ENCODE measurements at places on chromosomes 5 and 9.

DNA sequence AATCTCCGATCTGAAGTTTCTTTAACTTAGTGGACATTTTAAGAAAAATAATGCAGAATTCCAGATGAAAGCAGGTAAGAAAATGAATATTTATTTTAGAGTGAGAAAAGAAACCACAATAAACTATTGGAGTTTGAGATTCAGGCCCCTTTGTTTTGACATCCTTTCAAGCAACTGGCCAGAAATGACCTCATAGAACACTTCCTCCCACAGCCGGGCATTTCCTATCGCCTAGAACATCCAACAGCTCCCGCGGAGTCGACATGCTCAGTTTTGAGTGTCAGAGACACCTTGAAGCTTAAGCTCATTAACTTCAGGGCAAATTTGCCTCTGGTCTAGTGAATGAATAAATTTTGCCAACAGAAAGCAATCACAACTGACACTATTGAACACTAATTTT lies 369.2 kb downstream of the TLE4 start:
- no peak for DNase-seq

- no peak for DNase-seq
Measured at GRCh38 chr5:102867992-102868662, 113.0 kb downstream of the PAM start.

GRCh38 chr9:27337833-27338526 lies 41.0 kb upstream of the EQTN start:
- DNase-seq = no peak

- DNase-seq = no peak
Measured at GRCh38 chr5:153520952-153521351, 30.5 kb downstream of the GRIA1 start.

- DNase-seq = no peak
Measured at GRCh38 chr5:175551266-175551665, 72.9 kb downstream of the SFXN1 start.

DNA sequence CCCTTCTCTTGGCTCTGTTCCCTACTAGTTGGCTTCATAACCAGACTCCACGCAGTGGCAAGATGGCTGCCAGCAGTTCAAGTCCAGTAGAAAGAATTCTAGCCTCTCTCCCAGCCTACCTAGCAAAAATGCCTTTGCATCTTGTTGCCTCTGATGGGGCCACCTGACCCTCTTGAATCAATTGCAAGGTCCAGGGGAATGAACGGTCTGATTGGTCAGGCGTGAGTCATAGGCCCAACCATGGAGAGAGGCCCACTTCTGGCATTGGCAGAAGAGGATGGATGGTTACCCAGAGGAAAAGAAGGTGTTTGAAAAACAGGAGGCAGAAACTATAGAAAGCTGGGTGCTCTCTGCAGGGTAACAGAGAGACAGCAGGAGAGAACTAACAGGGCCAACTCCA lies 622.6 kb downstream of the CCDC171 start:
- no peak for DNase-seq

DNA sequence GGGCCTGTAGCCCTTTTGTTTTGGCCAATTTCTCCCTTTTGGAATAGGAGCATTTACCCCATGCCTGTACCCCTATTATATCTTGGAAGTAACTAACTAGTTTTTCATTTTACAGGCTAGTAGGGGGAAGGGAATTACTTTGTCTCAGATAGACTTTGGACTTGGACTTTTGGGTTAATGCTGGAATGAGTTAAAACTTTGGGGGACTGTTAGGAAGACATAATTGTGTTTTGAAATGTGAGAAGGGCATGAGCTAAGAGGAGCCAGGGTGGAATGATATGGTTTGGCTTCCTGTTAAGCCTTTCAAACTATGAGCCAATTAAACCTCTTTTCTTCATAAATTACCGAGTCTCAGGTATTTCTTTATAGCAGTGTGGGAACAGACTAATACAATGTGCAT lies 168.1 kb downstream of the FGF1 start:
- DNase-seq = no peak

GRCh38 chr5:77449981-77450380 lies 42.1 kb downstream of the WDR41 start:
- no peak for DNase-seq

- no peak for DNase-seq
Measured at GRCh38 chr5:159324102-159324755, 6.1 kb downstream of the IL12B start.

- DNase-seq = no peak
Measured at GRCh38 chr5:151911011-151911410, 13.6 kb downstream of the GLRA1 start.

GRCh38 chr5:87321605-87322004 lies 53.9 kb downstream of the RASA1 start:
- no peak for DNase-seq

DNA sequence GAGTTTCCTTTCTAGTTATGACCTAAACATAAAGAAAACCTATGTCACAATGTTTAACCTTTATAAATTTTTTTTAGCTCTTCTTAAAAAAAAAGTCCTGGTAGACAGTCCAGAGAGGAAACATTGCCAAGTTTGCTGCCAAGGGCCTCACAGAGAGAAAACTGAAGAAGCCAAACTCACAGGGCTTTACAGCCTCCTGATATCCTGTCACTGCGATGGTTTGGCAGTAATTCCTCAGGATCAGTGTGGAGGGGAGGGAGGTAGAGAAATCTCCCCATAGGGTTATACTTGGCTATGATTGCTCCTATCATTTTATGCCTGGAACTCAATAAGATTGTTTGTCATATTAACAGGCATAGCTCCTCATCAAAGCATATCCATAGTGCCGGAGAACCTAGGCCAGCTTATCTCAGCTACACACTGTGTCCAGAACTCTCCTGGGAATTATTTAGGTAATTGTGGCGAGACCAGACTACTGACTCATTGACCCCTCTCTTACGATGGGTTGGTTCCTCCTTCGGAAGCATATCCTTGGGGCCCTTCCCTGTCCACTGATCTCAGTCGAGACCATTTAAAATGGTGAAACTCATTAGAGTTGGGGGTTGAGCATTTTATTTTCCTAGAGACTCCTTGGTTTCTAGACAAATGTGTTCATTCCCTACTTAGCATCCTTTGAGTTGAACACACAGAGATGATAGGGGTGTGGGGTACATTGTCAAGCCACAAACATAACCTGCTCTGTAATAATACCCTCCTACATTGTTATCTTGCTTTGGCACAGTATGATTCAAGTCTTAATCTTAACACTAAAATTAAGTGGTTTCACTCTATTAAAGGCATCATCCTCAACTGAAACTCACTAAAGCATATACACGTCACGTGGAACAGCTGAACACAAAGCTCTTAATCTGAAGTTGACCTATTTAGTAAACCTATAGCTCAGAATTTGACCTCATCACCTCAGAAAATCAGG lies 53.4 kb upstream of the TMC1 start:
- DNase-seq = no peak

- DNase-seq = no peak
Measured at GRCh38 chr9:115764645-115765044, 388.9 kb upstream of the PAPPA start.

DNA sequence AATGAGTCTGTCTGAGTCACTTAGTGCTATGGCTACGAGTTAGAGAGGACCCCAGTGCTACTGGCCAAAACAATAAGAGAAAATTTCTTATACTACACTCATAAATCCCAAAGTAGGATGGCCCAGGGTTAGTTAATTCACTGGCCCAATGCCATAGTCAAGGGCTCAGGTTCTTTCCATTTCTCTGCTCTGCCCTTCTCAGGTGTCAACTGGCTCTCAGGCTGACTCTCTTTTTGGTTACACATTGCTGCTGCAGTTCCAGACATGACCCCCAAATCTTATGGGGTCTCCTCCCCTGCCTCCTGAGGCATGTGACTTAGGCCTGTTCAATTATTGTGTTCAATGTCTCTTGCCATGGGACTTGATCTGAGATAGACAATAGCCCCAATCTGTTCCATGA lies 70.4 kb downstream of the ARHGEF37 start:
- DNase-seq = no peak

- DNase-seq = no peak
Measured at GRCh38 chr5:139392324-139392677, 2.6 kb upstream of the MZB1 start.

GRCh38 chr5:8842971-8843551 lies 702.8 kb downstream of the SEMA5A start:
- no peak for DNase-seq

DNA sequence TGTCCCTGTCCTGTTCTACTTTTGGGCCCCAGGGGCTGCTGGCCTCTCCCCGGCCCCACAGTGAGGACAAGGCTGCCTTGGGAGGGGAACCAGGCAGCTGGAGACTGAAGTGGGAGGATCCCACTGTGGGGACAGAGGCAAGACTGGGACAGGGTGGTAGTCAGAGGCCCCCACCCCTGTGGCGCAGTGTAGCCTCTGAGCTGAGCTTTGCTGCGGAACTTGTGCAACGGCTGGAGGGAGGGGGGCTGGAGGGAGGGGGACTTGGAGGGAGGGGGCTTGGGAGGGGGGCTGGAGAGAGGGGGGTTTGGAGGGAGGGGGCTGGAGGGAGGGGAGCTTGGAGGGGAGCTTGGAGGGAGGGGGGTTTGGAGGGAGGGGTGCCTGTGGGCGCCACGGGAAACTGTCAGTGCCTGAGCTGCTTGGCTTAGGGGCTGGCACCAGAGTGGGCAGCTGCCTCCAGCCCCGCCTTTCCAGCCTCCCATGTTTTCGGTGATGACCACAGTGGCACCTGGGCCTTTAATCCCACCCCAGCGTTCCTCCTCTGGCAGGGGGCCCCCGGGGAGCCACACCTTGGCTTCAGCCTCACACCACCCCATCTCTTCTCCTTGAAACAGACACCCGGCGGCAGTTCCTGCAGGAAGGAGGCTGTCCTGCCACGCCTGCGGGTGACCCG lies 2.3 kb upstream of the FUT7 start:
- DNase-seq = no peak
